ENCODE measurements at places on chromosomes 7 and 10. TPM values are rescaled to one million over a fixed set of nuclear protein-coding genes. Genes with fewer than 3 reads are reported as not detected.

DNA sequence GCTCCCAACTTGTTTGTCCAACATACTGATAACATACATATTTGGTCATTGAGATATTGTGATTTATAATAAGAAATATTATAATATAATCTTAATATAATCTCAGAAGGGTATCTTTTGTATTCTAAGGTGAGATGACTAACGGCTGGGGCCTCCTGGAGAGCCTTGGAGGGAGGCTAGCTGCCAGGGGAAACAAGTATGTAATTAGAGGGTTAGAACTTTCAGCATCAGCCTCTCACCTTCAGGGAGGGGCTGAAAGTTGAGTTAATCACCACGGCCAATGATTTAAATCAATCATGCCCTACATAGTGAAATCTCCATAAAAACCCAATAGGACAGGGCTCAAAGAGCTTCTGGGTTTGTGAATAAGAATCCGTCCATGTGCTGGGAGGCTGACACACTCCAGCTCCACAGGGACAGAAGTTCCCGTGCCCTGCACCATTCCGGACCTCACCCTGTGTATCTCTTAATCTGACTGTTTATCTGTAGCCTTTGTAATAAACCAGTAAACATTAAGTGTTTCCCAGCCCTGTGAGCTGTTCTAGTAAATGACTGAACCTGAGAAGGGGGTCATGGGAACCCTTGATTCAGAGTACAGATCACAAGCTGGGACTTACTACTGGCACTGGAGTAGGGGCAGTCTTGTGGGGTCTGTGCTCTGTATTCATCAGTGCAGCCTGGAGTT is 86.3 kb upstream of the STEAP1B start:
- H3K36me3 ChIP-seq, result no peaks in the 10 kb centered on the region
- H3K27me3 ChIP-seq, result no peaks in the 10 kb centered on the region
- DNase-seq, result no peak
- H3K27ac ChIP-seq, result no peak overlapping the region
- H3K4me3 ChIP-seq, result no peak overlapping the region

DNA sequence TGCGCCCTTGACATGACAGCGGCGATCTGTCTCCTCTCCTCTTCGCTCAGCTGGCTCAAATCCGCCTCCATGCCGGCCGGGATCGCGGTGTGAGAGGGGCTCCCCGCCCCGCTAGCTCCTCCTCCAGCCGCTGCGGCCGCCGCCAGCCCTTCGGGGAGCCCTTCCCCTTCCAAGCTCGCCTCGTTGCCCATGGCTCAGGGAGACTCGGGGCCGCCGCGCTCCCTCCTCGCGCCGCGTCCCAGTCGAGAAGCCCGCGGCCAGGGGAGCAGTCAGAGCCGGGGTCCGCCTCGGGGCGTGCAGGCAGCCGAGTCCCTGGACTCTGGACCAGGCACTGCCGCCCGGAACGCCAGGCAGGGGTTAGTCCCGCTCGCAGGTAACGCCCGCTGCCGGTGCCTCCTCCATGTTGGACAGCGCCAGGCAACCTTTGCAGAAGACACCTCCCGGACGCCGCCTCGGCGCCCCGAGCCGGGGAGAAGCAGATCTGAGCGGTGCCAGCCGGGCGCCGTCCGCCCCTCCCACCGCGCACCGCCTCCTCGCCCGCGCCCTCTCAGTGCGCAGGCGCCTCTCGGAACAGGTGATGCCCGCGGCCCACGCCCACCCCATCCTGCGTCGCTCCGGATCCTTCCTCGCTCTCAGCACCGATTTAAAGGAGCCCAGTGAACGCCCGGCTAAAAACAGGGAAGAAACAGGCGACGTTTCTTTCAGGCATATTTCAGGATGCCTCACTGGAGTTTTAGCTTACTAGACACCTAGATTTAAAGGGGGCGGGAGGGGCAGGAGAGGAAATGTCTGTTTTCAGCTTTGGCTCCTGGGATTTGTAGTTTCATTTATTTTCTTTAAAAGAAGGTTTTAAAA is at the start of gene PCLO:
Gene PCLO (minus strand): TSS at position 483 of the 855 bp plus-strand sequence. CDS start 292 bp downstream, at position 191.
- H3K4me3 ChIP-seq, result peak within 1 kb of the TSS; percentile 61
- peak within 1 kb of the TSS; percentile 74 for H3K27ac ChIP-seq
- DNase-seq, result peak; percentile 96
- no peaks in the 10 kb centered on the region for H3K27me3 ChIP-seq

DNA sequence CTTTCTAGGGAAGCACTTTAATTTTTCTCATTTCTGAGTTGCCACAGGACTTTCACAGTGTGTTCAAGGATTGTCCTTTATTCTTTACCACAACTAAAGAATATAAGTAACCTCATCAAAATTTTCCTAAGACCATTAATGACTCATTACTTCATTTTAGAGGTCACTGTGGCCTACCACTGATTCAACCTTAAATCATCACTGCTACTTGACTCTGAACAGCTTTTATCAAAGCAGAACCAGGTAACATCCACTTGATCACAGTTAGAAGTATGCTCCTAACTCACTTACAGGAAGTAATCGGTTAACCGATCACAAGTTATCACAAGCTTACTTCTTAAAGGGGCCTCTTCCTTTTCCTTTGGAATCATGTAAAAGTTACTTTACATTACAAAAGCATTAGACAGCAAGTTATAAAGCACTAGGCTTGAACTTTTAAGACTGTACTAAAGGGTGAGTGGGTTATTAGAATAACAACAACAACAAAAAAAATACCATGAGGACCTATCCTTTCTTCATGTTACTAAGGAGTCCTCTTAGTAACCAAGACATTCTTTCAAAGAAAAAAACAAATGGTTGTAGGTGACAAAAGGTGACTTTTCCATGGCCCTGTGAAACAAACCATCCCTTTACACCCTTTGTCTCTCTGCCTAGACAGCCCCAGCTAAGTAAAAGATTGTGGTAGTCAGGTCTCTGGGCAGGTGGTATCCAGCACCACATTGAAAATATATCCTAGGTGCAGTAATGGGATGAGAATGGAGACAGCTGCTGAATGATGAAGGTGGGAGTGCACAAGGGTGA is 40.0 kb upstream of the PDK4 start:
- no peak overlapping the region for H3K4me3 ChIP-seq
- no peaks in the 10 kb centered on the region for H3K27me3 ChIP-seq
- no peak for DNase-seq
- no peaks in the 10 kb centered on the region for H3K4me1 ChIP-seq

The CALD1 gene
- total RNA-seq, result 1,007 TPM
